Cerebellar nuclear complex (tissue), 1 donor: ENCODE measurements at places on chromosomes 11 and 22.

DNA sequence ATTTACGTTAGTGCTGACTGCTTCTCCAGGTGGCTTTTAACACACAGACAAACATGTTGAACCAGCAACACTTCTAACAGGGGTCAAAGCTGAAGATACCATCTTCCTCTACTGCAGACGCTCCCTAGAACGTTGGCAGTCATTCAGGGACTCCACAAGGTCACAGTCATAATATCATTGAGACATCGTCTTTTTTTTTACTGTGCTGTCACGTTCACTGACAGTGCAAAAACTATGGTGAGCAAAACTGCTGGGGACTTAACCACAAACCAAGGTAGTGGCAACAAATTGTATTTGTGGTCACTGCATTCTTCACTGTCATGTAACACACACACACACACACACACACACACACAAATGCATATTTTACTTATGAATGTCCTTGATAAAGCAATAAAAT is 244.9 kb downstream of the CASP12 start:
- no peak for DNase-seq

- no peak for DNase-seq
Observed at GRCh38 chr11:119222308-119222707, 16.2 kb downstream of the CBL start.

DNA sequence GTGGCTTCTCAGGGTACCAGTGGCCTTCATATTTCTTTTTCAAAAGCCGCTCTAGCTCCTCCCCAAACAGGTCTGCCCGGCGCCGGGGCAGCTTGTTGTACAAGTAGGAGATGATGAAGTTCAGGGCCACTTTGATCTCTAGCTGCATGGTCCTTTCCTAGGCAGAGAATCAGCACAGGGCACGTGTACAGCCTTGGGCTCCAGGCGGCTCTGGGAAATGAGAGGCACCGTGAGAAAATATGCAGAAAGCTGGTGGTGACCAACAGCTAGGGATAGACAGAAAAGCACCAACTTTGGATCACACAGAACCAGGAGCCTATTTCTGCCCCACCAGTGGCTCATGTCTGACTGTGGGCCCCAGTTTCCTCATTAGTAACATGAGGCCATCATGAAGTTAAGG is 9.4 kb downstream of the TOB2 start:
- no peak for DNase-seq

- no peak for DNase-seq
Observed at GRCh38 chr11:65927904-65928397, 8.7 kb downstream of the DRAP1 start.

GRCh38 chr22:19178065-19178656 is 375 bp downstream of the SLC25A1 start:
- no peak for DNase-seq
